HT-29 (cell line): ENCODE measurements at places on chromosomes 12 and 14.

DNA sequence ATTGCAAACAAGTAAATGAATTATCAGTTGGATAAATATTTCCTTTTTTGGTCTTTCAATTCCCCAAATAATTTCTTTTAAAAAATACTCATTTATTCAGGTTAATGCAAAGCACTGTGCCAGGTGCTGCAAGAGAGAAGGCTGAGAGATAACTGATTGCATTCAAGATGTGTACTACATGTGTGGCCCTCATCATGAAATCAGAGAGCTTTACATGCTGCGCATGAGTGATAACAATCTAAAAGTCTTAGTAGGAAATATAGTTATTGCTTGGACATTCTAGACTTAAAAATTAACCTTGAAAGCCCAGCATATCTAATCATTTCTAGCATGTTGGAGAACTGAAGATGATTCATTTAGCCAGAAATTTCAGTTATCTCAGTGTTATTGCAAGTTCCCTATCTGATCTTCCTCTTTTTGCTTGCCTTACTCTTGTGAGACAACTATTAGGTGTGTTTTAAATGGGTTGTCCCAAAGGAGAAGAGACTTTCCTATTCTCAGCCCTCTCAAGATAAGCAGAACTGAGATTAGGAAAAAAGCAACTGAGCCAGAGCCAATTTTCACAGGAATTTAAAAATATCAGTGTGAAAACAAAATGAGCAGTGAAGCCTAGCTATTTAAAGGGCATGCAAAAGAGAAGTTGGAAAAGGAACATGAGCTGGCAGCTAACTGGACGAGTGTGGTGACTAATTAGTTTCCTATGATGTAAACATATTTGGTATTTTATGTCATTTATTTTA, 60.9 kb downstream of the PLEKHA5 start:
- DNase-seq: no peak

GRCh38 chr12:128549601-128550218, 274.0 kb downstream of the SLC15A4 start:
- no peak for DNase-seq

GRCh38 chr14:72332871-72333270, 400.6 kb downstream of the RGS6 start:
- no peak for DNase-seq

GRCh38 chr12:112149596-112149995, 24.2 kb downstream of the TRAFD1 start:
- DNase-seq: no peak

DNA sequence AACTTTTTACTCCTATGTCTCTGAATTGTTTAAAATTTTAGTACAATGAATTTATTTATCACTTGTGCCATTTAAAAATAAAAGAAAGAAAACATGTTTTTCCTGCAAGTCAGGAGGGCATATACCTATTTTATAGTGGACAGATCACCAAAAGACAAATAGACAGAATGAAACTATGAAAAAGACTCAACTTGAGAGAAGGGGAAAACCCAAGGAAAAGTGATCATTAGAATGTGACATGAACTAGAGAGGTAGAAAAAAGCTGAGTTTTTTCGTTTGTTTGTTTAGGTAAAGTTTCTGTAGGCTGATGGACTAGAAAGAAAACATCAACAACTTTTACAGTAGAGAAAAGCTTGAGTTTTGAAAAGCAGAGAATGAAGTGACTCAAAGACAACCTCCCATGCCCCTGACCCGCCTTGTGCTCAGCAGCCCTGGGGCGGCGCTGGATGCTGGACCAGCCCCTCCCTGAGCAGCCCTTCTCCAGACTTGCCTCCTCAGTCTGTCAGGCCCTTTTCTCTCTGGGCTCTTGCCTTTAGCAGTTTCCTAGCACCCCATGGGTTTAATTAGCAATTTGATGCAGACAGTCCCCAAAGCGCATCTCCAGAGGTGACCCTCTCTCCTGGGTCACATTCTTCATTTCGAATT, 95.1 kb upstream of the ARID2 start:
- no peak for DNase-seq

GRCh38 chr12:1593174-1594005, 991 bp downstream of the FBXL14 start:
- peak; percentile 65 for DNase-seq

DNA sequence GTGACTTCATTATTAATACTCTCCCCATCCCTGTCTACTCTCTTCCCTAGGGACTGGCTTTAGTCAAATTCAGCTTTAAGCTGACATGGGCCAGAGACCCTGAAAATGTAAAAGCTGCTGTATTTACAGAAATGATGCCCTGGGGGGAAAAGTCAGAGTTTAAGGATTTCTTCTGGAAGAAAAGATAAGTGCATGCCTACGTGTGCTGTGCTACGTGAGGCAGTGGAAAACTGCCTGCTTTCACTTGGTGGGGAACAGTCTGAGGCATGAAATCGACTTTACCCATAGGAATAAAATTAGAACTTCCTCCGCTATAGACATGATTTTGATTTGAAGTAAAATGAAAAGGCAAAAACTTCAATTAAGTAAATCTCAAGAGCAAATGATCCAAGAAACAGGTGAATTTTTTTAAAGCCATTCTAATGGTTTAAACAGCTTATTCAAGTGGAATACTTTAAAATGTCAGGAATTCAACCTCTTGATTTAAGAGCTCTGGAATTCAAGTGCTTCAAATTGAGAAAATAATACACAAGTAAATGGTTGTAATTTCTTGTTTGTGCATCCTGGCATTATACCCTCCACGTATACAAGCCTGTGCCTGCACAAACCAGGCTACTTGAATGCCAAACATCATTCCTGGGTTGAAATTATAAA, 168.5 kb downstream of the FOXN3 start:
- no peak for DNase-seq

- DNase-seq: no peak
These were observed 63.9 kb downstream of the BICD1 start for GRCh38 chr12:32170437-32170998.

GRCh38 chr14:71235875-71236274, 328.6 kb downstream of the PCNX1 start:
- no peak for DNase-seq

- no peak for DNase-seq
These were observed 276.5 kb upstream of the NPAS3 start for GRCh38 chr14:32662211-32662610.

GRCh38 chr14:95490138-95490509, 26.3 kb downstream of the SYNE3 start:
- DNase-seq: no peak

DNA sequence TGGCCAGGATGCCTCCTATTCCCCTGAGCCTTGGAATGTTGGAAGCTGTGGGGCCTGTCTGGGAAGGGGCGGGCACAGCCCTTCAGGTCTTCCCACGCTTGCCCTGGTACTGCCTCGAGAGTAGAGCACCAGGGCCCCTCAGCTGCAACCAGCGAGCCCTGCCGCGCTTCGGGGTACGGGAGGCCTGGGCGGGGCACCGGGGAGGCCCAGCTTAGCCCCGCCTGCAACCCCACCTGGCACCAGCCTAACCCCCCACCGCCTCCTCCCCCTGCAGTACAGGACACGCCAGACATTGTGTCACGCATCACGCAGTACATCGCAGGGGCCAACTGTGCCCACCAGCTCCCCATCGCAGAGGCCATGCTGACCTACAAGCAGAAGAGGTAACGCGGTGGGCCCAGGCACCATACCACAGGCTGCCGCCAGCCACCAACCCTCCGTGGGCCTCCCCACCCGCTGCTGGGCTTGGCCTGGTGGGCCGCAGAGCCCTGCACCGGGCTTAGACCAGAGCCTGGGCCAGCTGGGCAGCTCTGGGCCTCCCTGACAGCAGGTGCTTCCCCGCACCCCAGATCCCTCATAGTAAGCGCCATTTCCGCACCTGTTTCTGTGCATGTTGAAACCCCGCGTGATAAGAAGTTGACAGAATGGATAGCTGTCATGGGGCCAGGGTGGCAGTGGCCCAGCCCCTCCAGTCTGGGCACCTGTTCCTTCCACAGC, 13.6 kb upstream of the TEX22 start:
- DNase-seq: no peak

- DNase-seq: peak; percentile 52
These were observed 1.0 kb upstream of the TESC start for GRCh38 chr12:117100251-117100650.

DNA sequence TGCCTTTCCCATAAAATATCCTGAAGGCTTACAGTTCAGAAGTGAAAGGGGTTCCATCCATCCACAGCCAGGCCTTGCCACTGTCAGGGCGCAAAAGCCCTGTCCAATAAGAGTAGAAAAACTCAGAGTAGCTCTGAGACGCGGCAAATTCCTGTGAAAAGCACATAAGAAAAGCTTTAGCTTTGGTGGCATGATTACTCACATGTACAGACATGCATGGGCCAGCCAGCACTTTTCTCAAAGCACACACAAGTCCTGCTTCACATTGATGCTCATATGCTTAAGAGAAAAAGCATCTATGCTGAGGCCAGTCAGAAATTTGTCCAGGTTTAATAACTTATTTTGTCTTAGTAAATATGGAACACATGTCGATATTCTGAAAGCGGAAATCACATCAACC, 25.5 kb downstream of the CLEC1A start:
- no peak for DNase-seq

DNA sequence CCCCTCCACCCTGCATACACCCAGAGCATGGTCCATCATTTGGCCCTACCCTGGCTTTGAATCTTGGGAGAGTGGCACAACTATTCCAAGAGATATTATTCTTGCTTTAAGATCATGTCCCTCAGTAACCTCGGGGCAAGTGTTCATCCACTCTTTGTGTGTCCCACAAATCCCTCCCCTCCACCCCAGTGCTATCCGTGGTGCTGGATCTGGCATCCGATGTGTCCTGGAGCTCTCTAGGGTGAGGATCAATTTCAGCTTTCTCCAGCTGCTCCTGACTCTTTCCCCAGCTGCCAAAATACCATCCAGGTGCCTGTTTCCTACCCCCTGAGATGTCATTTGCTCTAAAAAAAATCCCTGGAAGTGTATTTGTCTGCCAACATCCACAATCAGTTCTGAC, 64.8 kb upstream of the CMKLR1 start:
- DNase-seq: no peak

GRCh38 chr12:62787023-62787422, 147.9 kb downstream of the PPM1H start:
- no peak for DNase-seq

DNA sequence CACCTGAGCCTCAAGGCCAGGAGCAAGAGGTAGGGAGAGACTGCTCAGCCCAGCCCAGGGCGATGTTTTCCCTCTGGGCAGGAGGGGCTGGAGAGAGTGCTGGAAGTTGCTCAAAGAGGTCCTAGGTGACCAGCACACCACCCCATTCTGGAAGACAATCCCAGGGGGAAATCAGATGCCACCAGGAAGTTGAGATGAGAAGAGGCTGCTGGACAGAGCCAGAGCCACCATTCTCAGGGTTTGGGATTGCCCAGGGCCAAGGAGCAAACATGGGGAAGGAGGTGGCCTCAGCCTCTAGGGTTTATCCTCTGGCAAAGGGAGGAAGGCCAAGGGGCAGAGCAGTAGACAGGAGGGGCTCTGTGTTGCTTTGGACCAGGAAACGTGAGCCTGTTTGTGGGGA, 11.6 kb downstream of the CCDC85C start:
- no peak for DNase-seq

GRCh38 chr14:32298346-32298745, 30.8 kb upstream of the AKAP6 start:
- no peak for DNase-seq

DNA sequence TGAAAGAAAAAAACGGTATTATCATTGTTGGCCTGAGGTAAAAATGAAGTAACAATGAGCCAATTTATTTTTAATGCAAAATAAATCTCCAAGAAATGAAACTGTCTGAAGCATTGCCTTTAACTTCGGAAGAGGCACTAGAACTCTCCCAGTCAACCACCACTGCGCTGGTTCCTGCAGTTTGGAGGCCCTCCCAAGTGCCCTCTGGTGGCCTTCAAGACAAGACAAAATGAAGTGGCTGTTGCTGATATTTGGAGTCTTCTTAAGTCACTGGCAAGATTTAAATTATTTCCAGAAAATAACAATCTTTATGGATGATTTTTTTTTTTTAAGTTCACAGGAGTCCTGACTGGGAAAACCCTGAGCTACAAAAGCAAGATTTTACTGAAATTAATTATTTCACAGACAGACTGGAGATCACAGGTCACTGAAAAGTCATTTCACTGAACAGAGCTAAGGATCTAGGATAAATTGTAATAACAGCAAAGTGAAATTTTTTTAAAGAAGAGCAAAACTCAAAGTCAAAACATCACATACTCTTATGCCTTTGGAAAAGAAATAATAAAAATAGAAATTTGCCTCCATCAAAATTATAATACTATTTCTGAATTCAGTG, 58.2 kb downstream of the DICER1 start:
- peak; percentile 58 for DNase-seq

DNA sequence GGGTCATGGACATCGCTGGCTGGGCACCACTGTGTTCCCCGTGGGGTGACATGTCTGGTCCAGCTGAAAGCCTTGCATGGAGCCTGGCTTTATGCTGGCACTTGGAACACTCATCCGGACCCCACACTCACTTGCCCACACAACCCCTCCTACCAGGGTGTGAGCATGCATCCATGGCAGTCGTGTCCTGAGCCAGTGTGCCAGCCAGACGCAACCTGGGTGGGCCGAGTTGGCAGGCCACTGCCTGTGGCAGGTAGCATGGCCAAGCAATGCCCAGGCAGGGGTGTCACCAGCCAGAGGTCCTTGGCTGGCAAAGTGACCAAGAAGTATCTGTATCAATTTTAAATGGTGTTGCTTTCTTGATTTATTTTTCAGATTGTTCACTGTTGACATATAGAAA, 141.7 kb downstream of the CCDC59 start:
- DNase-seq: no peak

- no peak for DNase-seq
These were observed 101.0 kb downstream of the DERA start for GRCh38 chr12:16012117-16012516.

DNA sequence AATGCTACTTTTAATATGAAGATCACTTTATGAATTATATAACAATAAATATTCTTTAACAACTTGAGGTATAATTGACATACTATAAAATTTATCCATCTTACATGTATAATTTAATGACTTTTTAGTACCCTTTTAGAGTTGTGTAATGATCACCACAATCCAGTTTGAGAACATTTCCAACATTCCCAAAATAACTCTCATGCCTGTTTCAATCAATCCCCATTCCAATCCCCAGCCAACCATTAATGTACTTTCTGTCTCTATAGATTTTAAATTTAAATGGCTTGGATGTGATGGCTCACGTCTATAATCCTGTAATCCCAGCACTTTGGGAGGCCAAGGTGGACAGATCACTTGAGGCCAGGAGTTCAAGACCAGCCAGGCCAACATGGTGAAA, 23.5 kb upstream of the FRMD6 start:
- DNase-seq: no peak

GRCh38 chr14:92650581-92651105, 97.8 kb downstream of the LGMN start:
- DNase-seq: no peak
